ENCODE measurements at places on chromosomes 12 and 14.
A peak's percentile ranks its signal among the peaks of the same experiment; 100 is the strongest.

DNA sequence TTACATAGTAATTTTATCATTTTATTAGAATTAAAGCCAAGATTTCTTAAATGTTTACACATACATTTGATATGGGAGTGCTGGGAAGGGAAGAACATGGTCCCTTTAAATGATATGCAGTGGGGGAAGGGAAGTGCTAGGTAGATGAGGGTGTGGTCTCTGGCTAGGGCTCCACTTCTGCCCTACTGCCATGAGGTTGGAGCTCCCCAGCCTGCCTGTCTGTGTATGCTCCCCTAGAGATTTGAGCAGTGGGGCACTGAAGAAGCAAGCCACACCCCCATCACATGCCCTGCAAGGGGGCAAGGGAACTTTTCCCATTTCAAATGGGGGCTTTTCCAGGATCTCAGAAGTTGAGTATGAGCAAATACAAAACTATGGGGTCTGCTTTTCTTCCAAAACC lies 25.5 kb downstream of the CLECL1 start:
- no peak for DNase-seq

GRCh38 chr12:127494961-127495915 lies 771.7 kb upstream of the TMEM132C start:
- no peak for DNase-seq

- no peak for DNase-seq
Observed at GRCh38 chr14:69480136-69480535, 4.4 kb upstream of the PLEKHD1 start.

GRCh38 chr14:95663226-95663797 lies 22.9 kb upstream of the TCL1B start:
- DNase-seq, result no peak

GRCh38 chr12:103441437-103442181 lies 54.2 kb downstream of the C12orf42 start:
- no peak for DNase-seq

DNA sequence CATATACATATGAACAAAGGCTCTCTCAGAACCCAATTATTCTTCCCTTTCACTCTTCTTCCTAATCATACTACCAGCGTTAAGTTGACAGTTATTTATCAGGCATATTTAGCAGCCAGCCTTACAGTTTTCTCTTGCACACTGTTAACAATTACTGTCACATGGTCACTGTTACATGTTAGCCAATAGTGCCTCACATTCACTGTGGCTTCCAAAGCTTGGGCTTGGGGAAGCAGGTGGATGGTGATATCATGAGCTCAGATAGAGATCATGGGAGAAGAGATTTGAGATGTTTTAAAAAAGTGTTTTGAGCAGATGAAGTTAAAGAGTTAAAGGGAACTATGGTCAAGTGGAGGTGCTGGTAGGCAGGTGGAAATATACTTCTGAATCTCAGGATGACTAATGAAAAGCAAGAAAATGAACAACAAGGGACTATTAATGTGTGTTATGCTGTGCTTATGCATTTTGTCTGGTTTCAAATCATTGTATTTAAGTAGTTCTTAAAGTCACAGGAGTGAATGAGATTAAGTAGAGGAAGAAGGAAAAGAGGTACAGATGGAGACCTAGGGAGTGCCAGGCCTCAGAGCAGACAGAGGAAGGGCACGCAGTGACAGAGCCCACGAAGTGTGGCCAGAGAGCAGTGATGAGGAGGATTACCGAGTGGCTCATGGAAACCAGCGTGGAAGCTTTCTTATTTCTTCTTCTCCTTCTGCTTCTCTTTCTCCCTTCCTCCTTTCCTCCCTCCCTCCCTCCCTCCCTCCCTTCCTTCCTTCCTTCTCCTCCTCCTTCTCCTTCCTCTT lies 39.6 kb downstream of the BICD1 start:
- DNase-seq, result no peak

DNA sequence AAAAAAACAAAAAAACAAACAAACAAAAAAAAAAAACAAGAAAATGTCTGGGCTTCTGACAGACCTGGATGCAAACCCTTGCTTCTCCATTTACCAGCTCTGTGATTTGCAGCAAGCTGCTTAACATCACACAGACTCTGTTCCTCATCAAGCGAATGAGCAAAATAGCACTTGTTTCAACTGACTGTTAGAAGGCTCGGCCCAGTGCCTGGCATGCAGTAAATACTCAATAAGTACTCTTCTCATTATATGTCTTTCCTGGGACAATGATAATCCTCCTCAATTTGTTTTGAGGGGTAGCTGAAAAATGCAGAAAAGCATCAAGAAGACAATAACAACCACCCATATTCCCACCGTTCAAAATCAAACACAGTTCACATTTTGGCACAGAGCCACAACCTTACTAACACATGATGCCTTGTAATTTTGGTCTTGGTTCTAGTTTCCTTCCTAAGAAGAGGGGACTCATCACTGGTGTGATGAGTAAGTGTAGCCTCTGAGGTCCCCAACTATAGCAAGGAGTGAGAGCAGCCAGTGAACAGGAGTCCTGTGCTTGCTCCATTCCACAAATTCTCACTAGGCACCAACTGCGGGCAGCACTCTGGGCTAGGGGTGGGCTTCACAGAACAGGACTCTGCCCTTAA lies 60.4 kb downstream of the TTC7B start:
- no peak for DNase-seq

DNA sequence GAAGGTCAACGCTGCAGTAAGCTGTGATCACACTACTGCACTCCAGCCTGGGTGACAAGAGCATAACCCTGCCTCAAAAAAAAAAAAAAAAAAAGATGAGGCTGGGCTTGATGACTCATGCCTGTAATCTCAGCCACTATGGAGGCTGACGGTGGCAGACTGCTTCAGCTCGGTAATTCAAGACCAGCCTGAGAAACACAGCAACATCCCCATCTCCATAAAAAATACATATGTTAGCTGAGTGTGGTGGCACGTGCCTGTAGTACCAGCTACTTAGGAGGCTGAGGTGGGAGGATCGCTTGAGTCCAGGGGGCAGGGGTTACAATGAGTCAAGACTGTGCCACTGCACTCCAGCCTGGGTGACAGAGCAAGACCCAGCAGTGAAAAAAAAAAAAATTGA lies 50.4 kb downstream of the GXYLT1 start:
- DNase-seq, result peak; percentile 81

GRCh38 chr14:102111101-102111500 lies 24.3 kb upstream of the HSP90AA1 start:
- DNase-seq, result no peak

- peak; percentile 28 for DNase-seq
Observed at GRCh38 chr14:94474581-94475031, 1.4 kb downstream of the SERPINA9 start.

Measured in iris pigment epithelial cell (primary cell).